ENCODE measurements at places on chromosomes 1 and 21.

DNA sequence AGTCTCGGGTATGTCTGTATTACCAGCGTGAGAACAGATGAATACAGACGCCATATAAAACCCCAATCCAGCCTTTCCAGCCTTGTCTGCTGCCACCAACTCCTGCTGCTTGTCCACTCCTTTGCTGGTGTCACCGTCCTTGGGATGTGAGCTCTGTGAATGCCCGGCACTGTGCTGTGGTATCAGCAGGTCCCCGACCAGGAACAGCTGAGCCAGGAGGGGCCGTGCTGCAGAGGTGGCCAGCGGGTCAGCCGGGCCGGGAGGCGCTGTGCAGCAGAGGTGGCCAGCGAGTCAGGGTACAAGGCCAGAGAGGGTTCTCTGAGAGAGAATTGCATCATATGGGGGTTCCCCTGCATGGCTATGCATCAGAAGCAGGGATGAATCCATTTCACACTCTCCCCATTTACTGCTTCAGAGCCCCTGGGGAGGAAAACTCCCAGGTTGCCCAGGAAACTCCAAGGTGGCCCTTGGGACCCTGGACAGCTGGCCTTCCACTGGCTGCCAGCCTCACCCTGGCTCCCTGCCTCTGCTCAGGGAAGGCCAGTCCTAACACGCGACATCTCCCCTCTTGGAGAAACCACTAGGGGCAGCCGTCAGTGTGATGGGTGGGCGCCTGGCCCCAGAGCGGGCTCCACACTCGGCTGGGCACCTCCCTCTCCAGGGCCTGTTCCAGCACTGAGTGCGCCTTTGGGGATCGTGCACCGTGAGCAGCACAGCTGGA lies 122.4 kb upstream of the COL6A1 start:
- DNase-seq = no peak

DNA sequence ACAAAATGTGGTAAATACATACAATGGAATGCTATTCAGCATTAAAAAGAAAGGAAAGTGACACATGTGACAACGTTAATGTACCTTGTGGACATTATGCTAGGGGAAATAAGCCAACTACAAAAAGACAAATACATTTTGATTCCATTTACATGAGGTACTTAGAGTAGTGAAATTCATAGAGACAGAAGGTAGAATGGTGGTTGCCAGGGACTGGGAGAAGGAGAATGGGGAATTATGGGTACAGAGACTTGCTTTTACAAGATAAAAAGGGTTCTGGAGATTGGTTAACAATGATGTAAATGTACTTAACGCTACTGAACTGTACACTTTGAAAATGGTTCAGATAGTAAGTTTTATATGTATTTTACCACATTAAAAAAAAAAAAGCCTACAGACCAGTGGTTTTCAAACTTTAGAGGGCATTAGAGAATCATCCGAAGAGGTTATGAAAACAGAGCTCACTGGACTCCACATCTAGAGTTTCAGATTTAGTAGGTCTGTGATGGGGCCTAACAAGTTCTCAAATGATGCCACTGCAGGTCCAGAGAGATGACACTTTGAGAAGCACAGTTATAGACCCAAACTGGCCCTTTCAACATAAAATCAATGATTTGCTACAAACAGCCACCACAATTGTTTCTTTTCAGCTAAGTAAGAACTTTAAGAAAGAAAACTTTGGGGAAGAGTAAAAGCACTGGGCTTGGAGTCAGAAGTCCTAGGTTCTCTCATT lies 9.6 kb upstream of the ADCY10 start:
- no peak for DNase-seq

- no peak for DNase-seq
Measured at GRCh38 chr21:21162786-21163185, 164.6 kb downstream of the NCAM2 start.

DNA sequence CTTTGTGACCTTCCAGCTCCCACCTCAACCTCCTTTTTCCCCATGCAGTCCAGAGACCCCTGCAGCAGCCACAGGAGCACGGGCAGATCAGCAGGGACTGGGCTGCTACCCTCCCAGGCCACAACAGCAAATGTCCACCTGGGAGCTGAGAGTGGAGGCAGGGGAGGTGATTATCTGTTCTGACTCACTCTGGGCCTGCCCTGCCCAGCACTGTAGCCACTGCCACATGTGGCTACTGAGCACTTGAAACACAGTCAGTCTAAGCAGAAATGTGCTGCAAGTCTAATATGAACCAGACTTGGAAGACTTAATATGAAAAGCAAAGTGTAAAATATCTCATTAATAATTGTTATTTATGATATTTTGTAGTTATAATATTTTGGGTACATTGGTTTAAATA lies 148.9 kb upstream of the VANGL1 start:
- DNase-seq = no peak

- no peak for DNase-seq
Measured at GRCh38 chr1:14136152-14136763, 436.3 kb downstream of the PRDM2 start.

DNA sequence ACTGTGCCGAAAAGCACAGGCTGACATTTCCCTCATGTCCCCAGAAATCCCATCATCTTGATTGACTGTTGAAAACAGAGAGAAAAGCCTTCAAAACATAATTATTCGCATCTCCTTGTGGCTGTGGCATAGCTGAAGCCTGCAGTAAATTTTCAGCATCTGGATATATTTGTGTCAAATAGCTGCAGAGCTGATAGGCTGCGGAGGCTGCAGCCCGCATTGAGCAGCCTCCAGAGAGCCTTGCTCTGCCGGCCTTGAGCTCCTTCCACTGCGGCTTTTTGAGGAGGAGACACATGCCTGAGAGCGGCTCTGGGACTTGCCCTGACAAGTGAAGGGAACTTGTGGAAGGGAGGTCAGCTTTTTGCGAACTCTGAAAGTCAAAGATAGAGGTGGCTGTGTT lies 144.7 kb downstream of the RYR2 start:
- DNase-seq = no peak

GRCh38 chr21:46029186-46029924 lies 47.8 kb downstream of the COL6A1 start:
- no peak for DNase-seq

DNA sequence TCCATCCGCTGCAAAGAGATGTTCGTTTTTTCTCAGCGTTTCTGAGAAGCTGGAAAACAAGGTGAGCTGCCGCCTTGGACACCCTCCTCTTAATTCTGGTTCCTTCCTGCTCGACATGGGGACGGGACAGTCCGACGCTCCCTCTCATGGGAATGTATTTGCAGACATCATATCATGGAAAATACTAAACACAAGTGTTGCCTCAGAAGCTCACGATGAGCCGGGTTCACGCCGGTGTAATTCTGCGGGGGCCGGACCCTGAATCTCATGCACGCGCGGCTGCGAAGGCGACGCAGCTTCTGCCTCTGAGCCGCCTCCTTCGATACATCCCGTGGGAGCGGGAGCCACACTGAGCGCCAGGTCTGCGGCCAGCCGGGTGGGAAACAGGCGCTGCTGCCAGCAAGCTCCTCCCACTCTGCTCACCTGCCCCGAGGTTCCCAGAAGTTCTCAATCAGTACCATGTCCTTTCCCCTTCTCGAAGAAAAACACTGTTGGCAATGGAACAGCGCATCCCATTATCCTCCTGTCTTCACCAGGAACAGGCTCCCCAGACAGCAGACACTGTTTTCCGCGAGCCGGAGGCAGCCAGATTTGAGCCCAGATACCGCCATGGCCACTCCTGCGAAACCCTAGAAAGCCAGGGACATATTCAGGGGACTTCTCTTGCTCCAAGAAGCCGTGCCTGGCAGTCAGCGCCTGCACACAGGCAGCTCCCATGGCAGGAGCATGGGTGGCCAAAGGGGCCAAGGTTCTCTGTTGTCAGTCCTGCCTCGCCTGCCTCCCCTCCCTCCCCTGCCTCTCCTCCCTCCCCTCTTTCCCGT lies 98.0 kb downstream of the WDR4 start:
- no peak for DNase-seq

DNA sequence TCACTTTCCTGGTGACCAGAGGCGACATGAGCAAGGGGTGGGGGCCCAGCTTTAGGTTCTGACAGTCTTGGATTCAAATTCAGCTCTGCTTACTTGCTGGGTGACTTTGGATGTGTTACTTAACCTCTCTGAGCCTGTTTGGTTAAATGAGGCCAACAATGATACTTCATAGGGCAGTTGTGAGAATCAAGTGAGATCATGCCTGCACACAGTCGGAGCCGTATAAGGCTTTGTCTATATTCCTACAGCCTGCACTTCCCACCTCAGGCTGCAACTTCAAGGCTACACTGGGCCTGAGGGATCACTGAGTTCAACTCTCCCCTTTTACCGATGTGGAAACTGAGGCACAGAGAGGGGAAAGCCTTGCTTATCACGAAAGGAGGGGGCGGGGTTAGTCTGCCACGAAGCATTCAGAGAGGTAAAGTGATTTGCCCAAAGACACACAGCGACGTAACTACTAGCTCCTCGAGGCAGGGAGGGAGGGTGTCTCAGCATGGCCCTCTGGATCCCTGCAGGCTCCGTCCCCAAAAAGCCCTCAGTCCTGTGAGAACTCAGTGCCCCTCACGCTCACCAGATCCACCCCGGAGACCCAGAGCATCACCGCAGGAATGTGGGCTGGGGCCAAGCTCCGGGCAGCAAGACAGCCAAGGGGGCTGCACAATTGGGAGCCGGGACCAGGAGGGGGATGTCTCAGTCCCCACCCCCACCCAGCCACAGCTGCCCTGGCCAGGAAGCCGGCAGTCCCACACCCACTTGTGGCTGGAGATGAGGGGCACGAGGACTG lies 25.0 kb downstream of the SDC3 start:
- DNase-seq = no peak

DNA sequence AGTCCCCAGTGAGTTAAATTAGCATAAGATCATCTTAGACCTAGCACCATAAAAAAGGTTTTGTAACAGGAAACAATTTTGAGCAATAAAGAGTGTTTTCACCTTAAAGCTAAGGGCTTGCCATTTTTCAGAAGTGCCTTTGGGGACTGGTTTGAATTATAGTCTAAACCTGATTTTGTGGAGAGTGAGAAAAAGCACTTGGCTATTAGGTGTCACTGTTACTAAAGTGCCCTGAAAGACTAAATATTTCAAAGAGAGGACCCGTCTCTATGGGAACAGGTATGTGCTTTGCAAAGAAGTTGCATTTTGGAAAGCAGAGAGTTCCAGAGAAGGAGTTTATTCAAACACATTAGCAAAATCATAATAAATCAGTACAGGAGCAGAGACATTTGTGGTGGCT lies 9.1 kb downstream of the NTNG1 start:
- DNase-seq = no peak

GRCh38 chr1:225361176-225361575 lies 66.7 kb downstream of the LBR start:
- DNase-seq = no peak

DNA sequence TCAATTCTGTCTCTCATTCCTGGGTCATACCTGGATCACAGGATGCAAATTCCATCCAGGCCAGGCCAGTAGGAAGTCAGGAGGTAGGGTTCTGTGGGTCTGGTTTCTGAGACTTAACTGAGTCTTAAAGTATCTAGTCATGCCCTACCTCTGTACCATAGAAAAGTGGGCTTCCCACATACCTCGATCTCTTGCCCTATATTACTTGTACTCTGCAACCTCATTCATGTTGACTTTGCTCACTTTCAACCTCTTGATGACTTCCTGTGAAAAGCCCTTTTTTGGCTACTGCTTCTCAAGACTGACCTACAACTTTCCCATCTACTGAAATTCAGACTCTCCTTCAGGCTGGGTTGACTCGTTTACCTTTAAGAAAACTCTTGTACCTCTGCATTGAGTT lies 128.9 kb upstream of the C8B start:
- no peak for DNase-seq

DNA sequence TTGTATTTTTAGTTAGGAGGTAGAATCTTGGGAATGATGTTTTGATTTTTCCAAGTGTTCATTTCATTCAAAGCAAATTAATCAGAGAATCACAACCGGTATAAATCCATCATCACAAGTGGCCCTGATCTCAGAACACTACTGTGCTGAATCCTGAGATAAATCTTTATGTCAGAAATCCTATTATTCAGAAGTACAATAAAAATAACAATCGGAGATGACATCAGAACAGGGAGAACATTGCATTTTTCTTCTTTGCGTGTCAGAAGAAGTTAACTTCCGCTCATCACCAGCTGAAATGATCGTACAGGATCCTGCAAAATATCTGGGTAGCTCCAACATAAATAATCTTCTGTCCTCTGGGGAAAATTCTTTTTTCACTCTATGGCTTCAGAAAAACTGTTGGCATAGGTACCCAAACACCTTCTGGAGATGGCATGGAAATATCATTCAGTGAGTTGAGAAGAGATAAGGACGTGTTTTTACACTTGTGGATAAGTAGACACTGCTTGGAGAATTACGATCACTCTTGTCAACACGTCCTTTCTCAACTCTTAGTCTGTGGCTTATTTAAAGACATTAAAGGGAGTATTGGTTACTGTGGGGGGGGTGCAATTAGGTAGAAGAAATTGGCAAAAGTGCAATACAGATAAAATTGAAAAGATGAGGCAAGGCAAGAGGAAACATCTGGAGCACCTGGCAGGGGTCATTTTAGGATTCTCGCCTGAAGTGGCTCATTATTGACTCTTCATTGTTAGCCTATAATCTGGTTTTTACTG lies 46.9 kb upstream of the SMYD2 start:
- no peak for DNase-seq
